ENCODE measurements at places on chromosomes 4 and X. TPM values are rescaled to one million over a fixed set of nuclear protein-coding genes. Genes with fewer than 3 reads are reported as not detected.

GRCh38 chr4:1544861-1545281 is 138.6 kb upstream of the NKX1-1 start:
- no peak for DNase-seq

DNA sequence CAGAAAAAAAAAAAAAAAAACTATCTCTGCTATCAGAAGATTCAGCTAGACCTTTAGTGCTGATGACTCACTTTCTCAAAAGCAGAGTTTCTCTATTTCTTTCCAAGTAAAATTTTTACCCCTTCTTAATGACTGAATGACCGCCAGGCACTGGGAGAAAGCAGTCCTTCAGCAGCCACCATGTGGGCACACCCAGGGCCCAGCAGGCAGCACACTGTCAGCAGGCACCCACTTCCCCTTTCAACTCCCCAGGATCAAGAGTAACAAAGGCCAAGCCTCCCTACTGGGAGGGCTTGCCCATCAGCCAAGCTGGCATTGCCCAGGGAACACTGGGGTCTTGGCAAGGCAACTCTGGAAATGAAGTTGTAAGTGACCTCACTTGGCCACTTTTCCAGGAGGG is 201.9 kb upstream of the MAMLD1 start:
- DNase-seq = no peak

DNA sequence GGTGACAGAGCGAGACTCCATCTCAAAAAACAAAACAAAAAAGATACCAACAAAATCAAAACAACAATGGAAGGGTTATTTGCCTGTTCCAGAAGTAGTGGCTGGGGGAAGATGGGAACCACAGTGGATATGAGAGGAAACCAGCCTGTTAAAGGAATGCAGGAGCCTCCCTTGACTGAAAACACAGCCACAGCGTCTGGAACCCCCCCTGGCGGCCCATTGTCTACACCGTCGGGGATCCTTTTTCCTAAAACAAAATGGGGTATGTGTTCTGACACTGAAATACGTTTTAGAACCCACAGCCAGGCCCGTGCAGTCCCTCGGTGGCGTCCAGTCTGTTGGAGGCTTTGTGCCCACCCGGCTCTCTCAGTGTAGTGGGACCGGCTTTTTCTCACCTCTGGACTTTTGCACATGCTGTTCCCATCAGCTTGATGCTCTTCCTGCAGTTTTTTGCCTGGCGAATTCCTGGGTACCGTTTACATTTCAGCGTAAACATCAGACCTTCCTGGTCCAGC is 19.6 kb downstream of the PIGG start:
- DNase-seq = no peak

The PHOX2B gene
- not detected for total RNA-seq

The IL13RA2 gene
- total RNA-seq = 1.5 TPM

- DNase-seq = no peak
Observed at GRCh38 chr4:40908297-40908696, 158.5 kb downstream of the NSUN7 start.

The SATL1 gene
- total RNA-seq = not detected

- DNase-seq = peak; percentile 2
Observed at GRCh38 chr4:132275583-132276121, 873.4 kb upstream of the PCDH10 start.

DNA sequence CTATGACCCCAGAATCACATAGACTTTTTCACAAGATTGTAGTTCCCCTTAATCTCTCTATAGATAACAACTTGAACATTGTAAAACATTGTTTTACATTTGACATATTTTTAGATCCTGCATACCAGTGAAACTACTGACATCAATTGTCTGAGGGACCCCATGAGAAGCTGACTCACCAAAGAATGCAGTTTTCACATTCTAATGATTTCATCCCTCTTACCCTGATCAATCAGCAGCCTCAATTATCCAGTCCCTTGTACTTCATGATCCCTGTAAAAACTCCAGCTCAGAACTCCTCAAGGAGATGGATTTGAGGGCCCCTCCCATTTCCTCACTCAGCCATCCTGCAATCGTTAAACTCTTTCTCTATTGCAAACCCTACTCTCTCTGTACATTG is 411.0 kb upstream of the NDST3 start:
- peak; percentile 20 for DNase-seq

DNA sequence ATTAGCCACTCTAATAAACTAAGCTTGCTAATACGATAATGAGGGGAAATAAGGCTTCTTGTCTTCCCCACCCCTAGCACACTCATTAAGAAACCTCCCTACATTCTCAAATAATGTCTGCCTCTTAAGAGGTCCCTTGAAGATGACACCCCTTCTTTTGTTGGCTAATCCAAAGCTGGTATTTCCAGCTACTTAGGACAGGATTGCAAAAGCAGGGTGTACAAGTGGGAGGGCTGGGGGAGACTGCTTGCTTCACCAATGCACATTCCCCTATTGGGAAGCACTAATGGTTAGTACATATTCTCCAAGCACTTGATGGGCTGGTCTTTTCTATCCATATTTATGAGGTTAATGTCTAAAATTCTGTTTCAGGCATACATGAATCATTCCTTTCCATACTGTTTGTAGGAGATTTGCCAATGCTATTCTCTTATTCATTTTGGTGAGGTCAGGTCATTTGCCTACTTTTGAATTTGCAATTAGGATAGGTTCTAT is 16.8 kb upstream of the TIMM8A start:
- no peak for DNase-seq

The STEEP1 gene
- total RNA-seq = 51.7 TPM

DNA sequence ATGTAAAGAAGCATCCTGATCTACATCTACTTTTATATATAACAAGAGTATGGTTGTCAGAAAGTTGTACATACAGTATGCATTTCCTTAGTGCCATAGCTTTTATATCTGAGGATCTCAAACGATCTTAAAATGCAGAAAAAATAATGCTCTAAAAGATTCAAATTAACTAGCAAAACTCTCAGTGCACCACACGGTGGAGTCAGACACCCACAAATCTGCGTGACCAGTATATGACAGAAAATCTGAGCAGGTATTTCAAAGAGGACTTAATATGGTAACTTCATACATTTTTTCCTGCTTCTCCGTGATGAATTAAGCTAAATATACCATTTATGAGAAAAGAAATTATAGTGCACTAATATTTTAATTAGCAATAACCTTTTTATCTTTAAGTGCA is 803.0 kb downstream of the DMD start:
- DNase-seq = no peak

GRCh38 chrX:133677123-133678063 is 262.1 kb upstream of the GPC4 start:
- no peak for DNase-seq

DNA sequence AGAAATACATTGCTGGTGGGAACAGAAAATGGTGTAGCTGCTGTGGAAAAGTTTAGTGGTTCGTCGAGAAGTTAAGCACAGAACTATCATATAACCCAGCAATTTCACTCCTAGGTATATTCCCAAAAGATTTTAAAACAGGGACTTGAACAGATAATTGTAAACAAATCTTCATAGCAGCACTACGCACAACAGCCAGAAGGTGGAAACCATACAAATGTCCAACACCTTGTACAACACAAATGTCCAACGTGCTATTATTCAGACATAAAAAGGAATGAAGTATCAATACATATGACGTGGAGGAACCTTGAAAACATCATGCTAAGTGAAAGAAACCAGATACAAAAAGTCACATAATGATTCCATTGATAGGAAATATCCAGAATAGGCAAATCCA is 37.9 kb downstream of the CUL4B start:
- no peak for DNase-seq

DNA sequence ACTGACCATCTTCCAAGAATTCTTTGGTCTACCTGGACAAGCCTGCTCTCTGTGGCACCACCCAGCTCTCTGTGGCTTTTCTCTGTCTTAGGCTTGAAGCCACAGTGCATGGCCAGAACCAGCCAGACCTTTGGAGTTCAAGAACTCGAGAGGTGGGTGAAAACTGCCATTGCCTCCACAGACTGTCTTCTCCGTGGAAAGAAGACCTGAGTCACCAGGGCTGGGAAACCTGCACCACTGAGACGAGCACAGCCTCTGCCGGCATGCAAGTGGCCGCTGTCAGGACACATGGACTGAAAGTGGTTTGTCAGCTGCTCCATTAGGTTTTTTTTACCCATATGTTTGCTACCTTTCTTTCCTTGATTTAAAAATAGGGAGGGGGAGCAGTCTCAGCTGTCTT is 74.5 kb downstream of the MGST2 start:
- DNase-seq = no peak

GRCh38 chr4:158812133-158812532 is 43.3 kb downstream of the FNIP2 start:
- no peak for DNase-seq

DNA sequence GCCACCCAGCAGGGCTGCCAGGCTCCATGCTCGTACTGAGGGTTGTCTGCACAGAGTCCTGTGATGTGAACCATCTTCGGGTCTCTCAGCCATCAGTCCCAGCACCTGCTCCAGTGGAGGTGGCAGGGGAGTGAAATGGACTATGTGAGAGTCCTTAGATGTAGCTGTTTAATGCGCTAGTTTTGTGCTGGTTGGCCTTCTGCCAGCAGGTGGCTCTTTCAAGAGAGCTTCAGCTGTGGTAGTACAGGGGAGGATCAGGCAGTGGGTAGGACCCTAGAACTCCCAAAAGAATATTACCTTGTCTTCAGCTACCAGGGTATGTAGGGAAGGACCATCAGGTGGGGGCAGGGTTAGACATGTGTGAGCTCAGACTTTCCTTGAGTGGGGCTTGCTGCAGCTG is 1066.0 kb downstream of the GLUD2 start:
- no peak for DNase-seq

The PWWP3B gene
- 1.5 TPM for total RNA-seq

DNA sequence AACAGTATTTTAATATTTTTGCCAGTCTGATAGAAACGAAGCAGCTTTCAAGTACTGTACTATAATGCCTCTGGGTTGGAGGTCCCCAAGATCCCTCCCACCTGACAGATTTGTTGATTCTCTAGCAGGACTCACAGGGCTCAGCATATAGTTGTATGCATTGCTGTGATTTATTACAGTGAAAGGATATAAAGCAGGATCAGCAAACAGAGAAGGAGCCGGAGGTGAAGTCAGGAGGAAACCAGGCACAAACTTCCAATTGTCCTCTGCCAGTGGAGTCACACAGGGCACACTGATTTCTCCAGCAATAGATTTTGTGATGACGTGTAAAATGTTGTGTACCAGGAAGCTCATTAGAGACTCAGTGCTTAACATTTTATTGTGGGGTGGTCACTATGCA is 19.0 kb downstream of the USP53 start:
- no peak for DNase-seq

The PCDH7 gene
- 4.0 TPM for total RNA-seq

The TEX13B gene
- total RNA-seq = not detected

- peak; percentile 67 for DNase-seq
Observed at GRCh38 chr4:99998062-99998867, 48.2 kb upstream of the H2AZ1 start.

DNA sequence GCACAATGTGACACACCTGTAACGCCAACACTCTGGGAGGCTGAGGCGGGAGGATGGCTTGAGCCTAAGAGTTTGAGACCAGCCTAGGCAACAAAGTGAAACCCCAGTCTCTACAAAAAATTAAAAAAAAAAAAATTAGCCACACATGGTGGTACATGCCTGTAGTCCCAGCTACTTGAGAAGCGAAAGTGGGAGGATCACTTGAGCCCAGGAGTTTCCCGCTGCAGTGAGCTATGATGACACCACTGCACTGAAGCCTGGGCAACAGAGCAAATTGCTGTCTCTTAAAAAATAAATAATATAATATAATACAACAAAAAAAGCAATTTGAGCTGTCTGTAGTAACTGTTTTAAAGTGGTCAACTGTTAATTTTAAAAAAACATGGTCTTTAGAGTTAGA is 13.2 kb downstream of the SPOCK3 start:
- DNase-seq = no peak

The CCNB3 gene
- 0.20 TPM for total RNA-seq

DNA sequence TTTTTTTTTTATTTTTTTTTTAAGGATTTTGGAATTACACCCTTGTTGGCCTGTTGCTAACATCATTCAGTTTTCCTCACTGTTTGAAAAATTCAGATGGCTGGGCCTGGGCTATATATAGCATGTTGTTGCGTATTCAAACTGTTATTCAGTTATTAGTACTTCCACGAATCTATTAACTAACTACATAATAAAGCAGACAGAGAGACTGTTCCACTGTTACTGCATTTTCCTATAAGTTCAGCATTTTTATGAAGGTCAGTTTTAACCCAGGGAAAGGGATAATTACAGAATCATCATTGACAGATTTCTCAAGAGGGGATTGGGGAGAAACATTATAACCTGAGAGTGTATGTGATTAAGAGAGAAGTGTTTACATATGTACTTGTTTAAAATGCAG is 3.1 kb downstream of the DOCK11 start:
- DNase-seq = no peak

The ADH1B gene
- total RNA-seq = not detected

- DNase-seq = no peak
Observed at GRCh38 chr4:47406408-47406807, 57.1 kb downstream of the COMMD8 start.

DNA sequence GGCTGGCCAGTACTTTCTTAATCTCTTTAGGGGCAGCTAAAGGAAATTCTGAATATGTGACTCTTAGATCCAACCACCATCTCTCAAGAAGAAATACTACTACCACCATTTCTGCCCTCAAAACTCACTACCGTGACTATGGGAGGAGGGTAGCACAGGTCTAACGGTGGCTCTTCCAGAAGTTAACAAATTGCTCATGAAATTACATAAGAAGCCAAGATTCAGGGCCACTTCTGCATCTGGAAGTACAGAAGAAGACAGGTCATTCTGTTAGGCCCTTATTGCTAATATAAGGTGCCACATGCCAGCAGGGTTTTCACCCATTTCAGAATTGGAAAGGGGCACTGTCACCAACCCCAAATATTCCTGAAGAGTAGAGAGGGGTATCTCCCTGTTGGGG is 19.6 kb upstream of the NKRF start:
- no peak for DNase-seq

The CTAG1B gene
- not detected for total RNA-seq

The RTL3 gene
- not detected for total RNA-seq

GRCh38 chr4:38982361-38983095 is 49.7 kb downstream of the TMEM156 start:
- no peak for DNase-seq

The LGI2 gene
- total RNA-seq = under 0.01 TPM

DNA sequence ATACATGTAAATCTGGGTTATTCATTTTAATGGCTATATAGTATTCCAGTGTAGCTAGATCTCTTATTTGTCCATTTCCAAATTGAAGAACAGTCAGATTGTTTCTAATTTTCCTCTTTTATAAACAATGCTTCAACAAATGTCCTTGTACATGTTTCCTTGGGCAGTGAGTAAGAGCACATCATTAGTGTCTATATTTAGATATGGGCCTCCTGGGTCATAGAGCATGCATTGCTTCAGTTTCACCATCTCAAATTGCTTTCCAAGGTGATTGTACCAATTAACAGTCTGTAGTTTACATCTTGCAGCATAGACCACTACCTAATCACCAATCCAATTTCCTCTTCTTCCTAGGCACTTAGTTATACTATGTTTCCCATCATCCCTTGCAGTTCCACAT is 13.4 kb downstream of the PHKA2 start:
- DNase-seq = no peak

GRCh38 chr4:136829280-136829679 is 703.0 kb downstream of the PCDH18 start:
- no peak for DNase-seq
